ENCODE measurements at places on chromosomes 5 and 9. TPM values are rescaled to one million over a fixed set of nuclear protein-coding genes. Genes with fewer than 3 reads are reported as not detected.

DNA sequence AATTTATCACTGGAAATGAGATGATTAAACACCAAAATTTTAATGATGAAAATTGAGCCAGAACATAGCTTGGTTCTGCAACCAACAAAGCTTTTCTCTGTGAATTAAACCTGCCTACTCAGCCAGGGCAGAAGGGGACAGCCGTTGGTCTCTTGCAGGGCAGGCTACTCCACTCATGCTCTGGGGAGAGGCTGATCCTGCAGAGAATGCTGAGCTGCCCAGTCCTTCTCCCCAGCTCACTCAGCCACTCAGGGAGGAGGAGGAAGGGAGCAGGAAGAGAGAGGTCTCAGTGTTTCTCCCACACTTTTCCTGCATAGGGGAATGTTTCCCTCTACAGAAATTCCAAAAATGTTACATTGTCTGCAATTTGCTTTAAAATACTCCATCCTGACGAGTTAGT is 40.4 kb upstream of the HMHB1 start:
- no peak for DNase-seq

DNA sequence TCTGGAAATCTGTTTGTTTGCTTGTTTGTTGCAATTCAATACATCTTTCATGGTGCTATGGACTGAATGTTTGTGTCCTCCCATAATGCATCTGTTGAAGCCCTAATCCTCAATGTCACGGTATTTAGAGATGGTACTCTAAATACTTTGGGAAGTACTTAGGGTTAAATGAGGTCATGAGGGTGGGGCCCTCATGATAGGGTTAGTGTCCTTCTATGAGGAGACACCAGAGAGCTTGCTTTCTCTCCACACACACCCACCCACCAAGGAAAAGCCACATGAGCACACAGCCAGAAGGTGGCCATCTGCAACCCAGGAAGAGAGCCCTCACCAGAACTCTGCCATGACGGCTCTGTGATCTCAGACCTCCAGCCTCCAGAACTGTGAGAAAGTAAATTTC is 32.7 kb downstream of the DMGDH start:
- no peak for DNase-seq

GRCh38 chr5:180525399-180525798 is 31.2 kb downstream of the CNOT6 start:
- no peak for DNase-seq

- DNase-seq: no peak
These were observed 37.8 kb downstream of the GRAMD2B start for GRCh38 chr5:126460977-126461376.

Gene ROR2
- total RNA-seq: not detected

Gene SCGB3A2
- total RNA-seq: not detected

Gene ADAMTSL1
- 85.1 TPM for total RNA-seq

Gene DEPDC1B
- total RNA-seq: 20.9 TPM

Gene SPINK6
- total RNA-seq: not detected

Gene EMB
- total RNA-seq: 48.6 TPM

Gene HRCT1
- total RNA-seq: 2.1 TPM
